Transverse colon (tissue), 4 donors: ENCODE measurements at places on chromosomes 16 and 17. TPM values are rescaled to one million over a fixed set of nuclear protein-coding genes. Genes with fewer than 3 reads are reported as not detected.

GRCh38 chr16:11012841-11013240, 68.5 kb downstream of the CLEC16A start:
- DNase-seq, result no peak

DNA sequence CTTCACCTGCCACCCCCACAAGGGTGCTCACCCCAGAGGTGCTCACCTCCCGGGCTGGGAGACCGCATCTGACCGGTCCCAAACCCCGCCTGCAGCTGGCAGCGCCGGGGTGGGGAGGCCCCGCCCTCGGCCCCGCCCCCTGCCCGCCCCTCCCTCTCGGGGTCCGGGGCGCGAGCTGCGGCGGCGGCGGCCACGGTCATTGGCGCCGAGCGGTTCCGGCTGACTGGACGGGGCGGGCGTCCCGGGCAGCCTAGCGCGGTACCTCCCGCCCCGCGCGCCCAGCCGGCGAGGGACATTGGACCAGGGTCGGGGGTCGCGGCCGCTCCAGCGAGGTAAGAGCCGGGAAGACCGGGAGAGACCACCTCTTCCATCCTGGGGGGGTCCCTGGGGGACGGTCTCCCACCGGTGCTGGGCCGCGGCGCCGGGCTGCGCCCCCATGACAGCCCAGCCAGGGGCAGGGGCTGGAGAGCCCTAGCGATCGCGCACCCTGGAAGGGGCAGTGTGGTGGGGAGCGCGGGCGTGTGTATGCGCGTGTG, at the start of gene CACNG5:
Gene CACNG5, plus strand, starts transcription at position 199 of the 536 bp plus-strand sequence. CDS start 42,216 bp downstream, outside the sequence.
- no peak for DNase-seq

- peak; percentile 75 for DNase-seq
These were observed at the start of gene MGAT5B for GRCh38 chr17:76868176-76868668. Gene MGAT5B (plus strand): TSS chr17:76868404. CDS start chr17:76869030, 626 bp downstream.

Gene ADAP2
- total RNA-seq, result not detected

Gene ATP2C2
- 138 TPM for total RNA-seq
